ENCODE measurements at places on chromosomes 13 and 19.

- no peak for DNase-seq
These were observed 2.5 kb downstream of the ZNF428 start for GRCh38 chr19:43616954-43617353.

- no peak for DNase-seq
These were observed 4.9 kb downstream of the ERCC1 start for GRCh38 chr19:45418802-45419201.

- no peak for DNase-seq
These were observed 11.9 kb upstream of the PIK3R2 start for GRCh38 chr19:18141031-18141430.

GRCh38 chr13:61463024-61463423 lies 47.4 kb upstream of the PCDH20 start:
- no peak for DNase-seq

DNA sequence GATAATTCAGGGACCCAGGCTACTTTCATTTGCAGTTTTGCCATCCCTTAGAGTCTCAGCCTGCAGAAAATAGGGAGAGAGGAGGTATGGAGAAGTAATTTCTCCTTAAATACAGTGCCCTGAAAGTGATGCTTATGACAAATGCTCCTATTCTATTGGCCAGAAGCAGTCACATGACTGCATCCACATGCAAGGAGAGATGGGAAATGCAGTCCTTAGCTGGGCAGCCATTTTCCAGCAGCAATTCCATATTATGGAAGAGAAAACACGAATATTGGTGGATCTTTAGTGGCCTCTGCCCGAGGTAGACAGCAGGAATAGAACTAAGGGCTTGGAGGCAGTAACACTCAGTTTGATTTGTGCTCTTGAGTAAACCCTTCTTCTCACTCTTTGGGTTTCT lies 39.4 kb downstream of the VAV1 start:
- DNase-seq = no peak

GRCh38 chr19:47257411-47258169 lies 1.3 kb downstream of the CCDC9 start:
- no peak for DNase-seq

Data from stimulated activated CD8-positive, alpha-beta memory T cell treated with anti-CD3 and anti-CD28 coated beads, Interleukin-15, amount 100 ng/mL, for 4 hours (primary cell).